ENCODE measurements at places on chromosomes 11 and 22.

DNA sequence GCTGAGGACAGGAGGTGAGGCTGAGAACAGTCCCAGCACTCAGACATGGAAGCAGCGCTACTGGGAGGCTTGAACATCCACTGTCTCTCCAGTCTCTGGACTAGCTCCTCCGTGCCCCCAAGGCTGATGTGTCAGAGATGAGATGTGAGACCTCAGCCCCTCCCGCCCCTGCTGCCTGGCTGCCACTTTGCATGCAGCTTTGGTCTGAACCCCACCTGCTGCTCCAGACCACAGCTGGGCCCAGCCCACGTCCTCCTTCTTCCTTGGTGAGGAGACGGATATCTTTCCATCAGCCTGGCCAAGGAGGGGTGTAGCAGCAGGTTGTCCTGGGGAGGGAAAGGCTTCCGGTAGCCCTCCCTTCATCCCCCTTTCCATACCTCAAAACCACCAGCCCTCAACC is 148.0 kb upstream of the B3GAT1 start:
- no peak for DNase-seq

- peak; percentile 74 for DNase-seq
Observed at GRCh38 chr11:35165423-35166368, 26.7 kb downstream of the CD44 start.

DNA sequence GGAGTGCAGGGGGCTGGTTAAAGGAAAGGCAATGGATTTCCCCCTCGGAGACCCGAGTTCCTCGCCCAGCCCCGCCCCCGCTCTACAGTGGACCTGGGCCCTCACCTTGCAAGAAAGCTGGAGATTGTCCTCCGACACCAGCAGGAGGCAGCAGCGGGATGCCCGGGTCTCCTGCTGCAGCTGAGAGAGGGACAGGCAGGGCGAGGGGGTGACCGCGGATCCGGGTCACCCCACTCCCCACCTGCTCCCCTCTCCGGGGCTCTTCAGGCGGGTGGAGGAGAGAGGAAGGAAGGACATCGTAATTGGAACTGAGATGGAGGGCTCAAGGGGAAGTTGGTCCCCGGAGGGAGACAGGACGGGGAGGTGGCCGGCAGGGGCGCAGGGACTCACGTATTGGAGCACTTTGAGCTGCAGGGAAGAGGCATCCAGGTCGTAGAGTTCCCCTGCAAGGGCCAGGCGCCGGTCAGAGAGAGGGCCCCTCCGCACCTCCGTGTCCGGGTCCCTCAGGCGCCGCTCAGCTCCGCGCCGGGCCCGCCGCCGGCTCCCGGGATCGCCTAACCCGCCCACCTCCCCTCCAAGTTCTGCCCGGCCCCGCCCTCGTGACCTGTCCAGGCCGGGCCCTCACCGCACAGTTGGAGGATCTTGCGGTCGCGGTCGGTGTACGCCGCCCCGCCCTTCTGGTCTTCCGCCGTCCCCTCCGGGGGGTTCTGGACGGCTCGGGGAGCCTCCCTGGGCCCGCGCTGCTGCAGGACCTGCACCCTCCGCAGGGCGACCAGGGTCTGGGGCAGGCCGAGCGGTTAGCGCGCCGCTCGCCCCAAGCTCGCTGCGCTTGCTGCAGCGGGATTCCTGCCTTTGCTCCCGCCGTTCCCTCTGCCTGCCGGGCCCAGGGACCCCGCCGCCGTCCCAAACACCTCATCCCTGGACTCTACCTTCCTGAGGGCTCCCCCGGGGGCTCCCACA is 84.1 kb downstream of the PDE2A start:
- peak; percentile 17 for DNase-seq

DNA sequence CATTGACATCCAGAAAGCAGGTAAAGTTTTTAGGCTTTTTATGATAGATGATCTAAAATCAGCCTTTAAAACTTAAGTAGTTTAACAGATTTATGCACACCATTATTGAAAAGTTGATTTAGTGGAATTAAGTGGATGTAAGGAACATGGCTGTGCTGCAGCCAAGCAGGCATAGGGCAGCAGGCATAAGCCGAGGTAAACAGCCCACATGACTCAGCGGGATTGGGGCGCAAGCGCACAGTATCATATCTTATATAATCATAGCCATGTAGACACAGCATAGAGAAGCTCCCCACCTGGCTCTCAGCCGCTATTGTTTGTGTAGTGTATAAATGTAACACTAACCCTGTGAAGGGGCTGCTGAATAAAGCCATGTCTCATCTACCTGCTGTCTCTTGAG is 157.5 kb downstream of the WNT11 start:
- no peak for DNase-seq

DNA sequence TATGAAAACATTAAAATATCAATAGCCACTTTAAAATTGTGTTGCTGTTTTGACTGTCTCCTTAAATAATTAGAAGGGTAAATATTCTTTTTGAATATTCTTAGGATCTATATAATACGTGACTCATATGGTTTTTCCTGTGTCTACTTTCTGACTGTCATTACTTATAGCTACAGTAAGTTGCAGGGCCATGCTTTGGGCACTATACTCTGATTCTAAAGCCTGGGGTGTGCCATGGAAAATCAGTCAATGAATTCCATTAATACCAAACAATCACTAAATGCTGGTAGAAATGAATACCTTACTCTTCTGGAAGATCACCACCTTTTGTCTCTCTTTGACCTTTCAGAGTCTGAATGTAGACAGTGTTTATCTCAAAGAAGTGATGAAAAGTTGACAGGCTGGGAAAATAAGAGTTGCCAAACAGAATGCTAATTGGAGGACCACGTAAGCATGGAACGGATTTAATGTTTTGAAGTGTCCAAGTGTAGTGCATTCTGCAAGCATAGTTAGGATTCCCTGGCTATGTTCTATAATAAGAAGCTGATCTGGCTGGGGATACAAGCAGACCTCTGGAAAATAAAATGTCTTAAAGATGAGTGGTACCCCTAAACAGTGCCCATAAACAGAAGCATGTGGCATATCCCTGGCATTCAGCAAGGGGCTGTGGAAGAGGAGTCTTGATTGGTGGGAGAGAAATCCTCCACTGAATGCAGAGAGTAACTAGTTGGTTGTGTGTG is 16.8 kb downstream of the LUZP2 start:
- no peak for DNase-seq

DNA sequence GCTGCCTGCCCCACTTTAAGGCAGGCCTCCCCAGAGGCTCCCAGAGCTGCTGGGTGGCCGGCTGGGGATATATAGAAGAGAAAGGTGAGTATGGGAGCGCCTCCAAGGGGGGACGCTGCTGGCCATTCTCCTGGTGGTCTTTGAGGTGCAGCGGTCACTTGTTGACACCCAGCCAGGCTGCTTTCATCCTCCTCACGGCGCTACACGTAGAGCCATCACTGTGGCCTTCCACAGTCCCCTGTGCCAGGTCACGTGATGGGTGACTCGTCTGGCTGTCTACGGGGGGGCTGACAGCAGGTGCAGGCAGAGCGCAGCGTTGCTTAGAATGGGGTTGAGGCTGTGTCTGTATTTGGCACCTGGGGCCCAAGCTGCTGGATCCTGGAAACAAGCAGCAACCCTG is 1.9 kb downstream of the ACR start:
- no peak for DNase-seq

DNA sequence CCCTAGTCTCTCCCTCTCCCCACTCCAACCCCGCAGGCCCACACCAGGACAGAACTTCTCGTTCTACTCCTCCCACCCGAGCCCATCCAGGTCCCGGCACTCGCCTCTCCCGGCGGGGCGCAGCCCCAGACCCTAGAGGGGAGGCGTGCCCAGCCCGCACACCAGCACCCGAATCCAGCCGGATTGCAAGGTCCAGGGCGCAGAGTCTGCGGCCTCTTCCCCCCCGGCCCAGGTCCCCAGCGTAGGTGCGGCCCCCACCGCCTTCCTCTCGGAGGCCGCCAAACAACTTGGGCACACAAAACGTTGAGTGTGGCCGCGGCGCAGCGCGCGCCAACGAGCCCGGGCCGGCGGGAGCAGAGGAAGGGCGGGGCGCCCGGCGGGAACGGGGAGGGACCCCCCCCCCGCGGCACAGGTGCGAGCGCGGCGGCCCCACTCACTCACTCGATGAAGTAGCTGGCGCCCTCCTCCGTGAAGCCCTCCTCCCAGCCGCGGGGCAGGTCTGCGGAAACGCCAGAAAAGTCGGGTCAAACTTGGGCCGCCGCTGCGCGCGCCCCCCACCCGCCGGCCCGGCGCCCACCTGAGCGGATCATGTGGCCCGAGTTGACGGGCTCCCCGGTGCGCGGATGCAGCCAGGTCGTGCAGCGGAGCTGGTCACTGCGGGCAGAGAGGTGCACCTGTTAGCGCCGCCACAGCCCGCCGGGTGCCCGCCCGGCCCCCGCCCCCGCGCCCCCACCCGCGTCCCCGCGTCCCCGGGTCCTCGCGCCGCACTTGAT is 480 bp downstream of the PLEKHA7 start:
- no peak for DNase-seq
